H9 (cell line): ENCODE measurements at places on chromosomes 5 and 9.

- DNase-seq: no peak
These were observed 265.9 kb upstream of the SLC24A2 start for GRCh38 chr9:20054734-20055133.

- no peak for DNase-seq
These were observed 14.3 kb upstream of the PSMB7 start for GRCh38 chr9:124429530-124429867.

DNA sequence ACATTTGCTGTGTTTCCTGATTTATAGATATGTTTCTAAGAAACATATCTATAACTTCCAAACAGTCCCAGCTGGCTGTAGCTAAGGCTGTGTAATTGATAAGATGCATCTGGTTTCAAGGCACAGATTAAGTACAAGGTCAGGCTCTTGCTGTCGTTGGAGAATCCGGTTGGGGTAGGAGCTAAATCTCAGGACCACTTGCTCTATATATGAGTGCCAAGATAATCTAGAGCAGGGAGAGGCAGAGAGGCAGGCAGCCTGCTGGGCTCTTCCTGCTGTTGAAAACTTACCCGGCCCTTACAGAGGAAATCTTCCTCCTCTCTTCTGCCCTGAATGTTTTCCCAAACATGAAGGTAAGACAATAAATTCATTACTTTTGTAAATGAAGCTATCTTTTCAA, at the start of gene C7:
TSS of gene C7 (plus strand) at position 234 of the 400 bp plus-strand sequence. CDS start at position 348, 114 bp downstream.
- no peak for DNase-seq

DNA sequence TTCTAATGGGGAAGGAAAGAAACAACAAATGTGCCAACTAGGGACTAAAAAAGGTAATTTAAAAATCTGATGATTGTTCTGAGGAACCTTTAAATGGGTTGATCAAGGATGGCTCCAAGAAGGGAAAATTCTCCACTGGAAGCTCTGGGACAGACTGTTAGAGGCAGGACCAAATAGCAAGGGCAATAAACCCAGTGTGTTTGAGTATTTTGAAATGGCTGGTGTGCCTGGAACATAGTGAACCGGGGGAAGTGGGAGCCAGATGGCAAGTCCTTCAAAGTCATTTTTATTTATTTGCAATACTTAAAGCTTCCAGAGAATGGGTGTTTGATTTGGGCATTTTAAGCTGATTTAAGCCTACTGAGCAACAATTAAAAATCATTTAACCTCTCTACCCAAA, 587.7 kb upstream of the MEF2C start:
- no peak for DNase-seq

- no peak for DNase-seq
These were observed 26.0 kb downstream of the BDP1 start for GRCh38 chr5:71481441-71481840.

- DNase-seq: no peak
These were observed 35.1 kb downstream of the KCNIP1 start for GRCh38 chr5:170538696-170539586.

DNA sequence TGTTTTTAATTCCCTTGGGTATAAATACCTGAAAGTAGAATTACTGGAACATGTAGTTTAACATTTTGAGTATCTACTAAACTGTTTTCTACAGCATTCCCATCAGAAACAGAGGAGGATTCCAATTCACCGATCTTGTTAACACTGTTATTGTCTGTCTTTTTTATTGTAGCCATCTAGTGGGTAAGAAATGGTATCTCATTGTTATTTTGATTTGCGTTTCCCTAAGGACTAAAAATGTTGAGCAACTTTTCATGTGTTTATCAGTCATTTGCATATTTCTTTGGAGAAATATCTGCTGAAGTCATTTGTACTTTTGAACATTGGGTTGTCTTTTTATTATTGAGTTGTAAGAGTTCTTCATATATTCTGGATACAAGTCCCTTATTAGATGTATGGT, 135.2 kb upstream of the NFIL3 start:
- DNase-seq: no peak

DNA sequence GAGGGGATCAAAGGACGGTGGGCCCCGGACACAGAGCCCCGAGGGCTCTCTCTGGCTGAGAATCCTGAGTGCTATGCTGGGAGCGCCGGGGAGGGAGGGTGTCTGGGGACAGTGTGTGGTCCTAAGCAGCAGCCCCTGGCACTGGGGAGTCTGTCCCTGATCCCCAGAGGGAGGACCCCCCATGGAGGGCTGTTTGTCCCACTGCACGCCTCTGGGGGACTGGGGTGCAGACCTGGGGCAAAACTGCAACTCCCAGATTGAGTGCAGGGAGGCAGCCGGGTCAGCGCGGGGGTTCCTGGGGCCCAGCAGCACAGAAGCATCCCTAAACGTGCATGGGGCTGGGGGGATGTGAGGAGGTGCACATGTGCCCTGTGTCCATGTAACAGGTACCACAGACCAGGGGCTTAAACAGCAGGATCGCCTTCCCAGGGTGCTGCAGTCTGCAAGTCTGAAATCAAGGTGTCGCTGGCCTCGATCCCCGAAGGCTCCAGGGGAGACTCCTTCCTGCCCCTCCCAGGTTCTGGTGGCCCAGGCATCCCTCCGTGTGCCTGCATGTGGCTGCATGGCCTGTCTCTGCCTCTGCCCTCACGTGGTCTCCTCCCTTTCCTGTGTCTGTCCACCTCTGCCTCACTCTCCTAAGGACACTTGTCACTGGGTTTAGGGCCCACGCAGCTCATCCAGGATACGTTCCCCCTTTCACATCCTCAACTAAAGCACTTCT, 35.9 kb upstream of the IRX4 start:
- DNase-seq: no peak

DNA sequence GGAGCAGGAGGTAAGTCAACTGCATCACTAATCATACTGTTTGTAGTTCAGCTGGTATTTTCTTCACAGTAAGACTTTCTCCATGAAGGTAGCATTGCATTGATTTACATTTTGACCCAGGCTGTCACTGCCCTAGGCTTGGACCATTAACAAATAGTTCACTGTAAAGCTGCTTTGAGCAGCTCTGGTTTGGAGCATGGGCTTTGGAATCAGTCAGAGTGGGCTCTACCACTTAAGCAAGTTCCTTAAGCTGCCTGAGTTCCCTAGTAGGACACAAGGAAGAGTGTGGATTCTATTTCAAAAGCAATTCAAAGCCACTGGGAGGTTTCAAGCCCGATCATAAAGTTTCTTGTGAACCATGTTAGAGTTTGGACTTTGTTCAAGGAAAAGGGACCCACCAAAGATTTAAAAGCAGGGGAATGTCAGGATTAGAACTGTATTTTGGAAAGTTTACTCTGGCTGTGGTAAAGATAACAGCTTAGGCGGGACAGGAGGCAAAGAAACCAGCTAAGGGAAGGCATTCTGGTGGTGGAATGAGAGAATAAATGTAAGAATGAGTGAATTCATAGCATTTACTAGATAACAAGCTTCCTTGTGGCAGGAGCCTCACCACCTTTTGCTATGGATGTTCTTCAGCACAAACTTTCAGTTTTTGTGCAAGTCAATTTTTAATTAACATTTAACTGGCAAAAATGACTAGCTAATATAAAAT, 12.3 kb upstream of the PANK3 start:
- no peak for DNase-seq

- peak; percentile 85 for DNase-seq
These were observed 36.6 kb upstream of the RAPGEF1 start for GRCh38 chr9:131776473-131776872.

DNA sequence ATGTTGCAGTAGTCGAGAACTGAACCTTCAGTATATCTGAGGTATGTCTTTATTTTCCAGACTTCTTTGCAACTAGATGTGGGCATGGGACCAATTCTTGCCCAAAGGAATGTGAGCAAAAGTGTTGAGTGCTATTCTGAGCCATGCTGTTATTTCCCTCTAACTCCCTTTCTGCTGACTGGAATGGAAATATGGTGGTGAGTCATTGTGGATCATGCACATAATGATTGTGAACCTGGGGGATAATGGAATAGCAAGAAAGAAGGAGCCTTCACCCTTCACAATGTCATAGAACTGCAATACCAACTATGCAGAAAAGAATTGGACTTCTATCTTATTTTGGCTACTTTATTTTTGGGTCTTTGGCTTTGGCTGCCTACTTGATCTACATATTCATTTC, 10.3 kb upstream of the DOCK2 start:
- DNase-seq: no peak

GRCh38 chr5:140868721-140869554, at the start of gene PCDHA11:
TSS of gene PCDHA11 (plus strand) at chr5:140868957. CDS start at chr5:140869104, 147 bp downstream.
- peak; percentile 68 for DNase-seq

GRCh38 chr9:14427419-14427818, 113.5 kb upstream of the NFIB start:
- no peak for DNase-seq

GRCh38 chr9:134063571-134064450, 4.0 kb downstream of the BRD3 start:
- DNase-seq: peak; percentile 25

GRCh38 chr9:118170032-118170955, 466.1 kb downstream of the TLR4 start:
- DNase-seq: peak; percentile 74

GRCh38 chr5:83767409-83767992, 46.8 kb upstream of the HAPLN1 start:
- DNase-seq: no peak

DNA sequence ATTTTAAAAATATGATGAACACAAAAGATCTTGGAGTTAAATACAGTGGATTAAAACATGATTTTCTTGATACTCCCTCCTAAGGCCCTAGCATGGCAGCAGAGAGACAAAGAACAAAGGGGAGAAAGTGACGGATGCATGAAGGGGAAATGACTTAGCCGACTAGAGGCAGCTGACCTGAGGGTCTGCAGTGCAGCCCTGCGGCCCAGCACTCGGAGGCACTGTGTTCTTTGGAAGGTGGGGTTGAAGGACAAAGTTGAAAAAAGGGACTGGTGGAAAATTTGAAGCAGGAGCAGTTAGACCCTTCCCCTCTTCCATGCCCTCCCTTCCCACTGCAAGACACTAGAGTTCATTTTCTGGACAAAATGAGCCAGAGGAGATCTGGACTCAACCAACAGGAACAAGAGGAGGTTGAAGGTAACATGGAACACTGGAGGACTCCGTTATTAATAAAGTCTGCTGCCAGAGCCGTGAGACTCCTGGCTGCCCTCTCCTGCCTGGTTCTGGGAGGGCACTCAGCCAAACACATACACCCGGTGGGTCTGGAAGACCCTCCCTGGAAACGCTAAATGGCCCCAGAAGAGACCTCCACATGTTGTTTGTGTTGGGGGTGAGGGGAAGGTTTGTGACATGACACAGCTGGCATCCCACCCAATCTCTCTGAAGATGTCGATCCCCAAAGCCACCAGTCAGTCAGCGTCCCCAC, 98.1 kb downstream of the JMY start:
- DNase-seq: peak; percentile 39

DNA sequence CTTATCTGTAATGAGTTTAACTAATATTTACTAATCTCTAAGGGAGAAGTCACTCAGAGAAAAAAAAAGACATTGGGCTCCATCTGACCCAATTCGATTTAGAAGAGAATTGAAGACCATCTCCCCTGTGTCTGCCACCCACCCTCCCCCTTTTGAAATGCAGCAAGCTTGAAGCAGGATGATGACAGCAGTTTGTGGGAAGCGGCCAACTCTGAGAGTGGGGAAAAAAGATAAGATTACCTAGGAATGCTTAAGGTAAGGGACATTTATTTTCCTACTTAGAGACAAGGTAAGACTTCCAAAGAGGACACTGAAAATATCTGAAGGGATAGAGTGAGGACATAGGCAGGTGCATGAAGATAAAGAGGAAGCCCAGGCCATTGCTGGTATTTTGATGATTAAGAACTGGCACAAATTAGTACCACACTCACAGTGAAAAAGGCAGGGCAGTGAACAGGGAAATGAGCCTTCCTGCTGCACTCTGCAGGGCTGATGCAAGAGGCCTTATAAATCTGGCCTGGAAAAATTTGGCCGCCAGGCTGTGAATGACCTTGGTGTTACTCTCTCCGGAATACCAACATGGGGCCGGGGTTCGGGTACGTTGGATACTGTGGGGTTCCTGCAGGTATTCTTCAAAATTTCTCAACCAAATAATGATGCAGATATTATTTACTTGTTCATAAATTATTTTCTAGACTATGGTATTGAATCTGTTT, 42.3 kb downstream of the HTR1A start:
- DNase-seq: no peak
